Frontal cortex (tissue), 4 donors: ENCODE measurements at places on chromosomes 3 and 15. TPM values are rescaled to one million over a fixed set of nuclear protein-coding genes. Genes with fewer than 3 reads are reported as not detected.

GRCh38 chr3:33115024-33115768 is 1.4 kb downstream of the CRTAP start:
- DNase-seq = peak; percentile 49

GRCh38 chr3:108822123-108822897 is at the start of gene TRAT1:
Gene TRAT1 (plus strand): TSS chr3:108822786. CDS start chr3:108822928, 142 bp downstream.
- no peak for DNase-seq

The SKOR1 gene
- total RNA-seq = 0.41 TPM

DNA sequence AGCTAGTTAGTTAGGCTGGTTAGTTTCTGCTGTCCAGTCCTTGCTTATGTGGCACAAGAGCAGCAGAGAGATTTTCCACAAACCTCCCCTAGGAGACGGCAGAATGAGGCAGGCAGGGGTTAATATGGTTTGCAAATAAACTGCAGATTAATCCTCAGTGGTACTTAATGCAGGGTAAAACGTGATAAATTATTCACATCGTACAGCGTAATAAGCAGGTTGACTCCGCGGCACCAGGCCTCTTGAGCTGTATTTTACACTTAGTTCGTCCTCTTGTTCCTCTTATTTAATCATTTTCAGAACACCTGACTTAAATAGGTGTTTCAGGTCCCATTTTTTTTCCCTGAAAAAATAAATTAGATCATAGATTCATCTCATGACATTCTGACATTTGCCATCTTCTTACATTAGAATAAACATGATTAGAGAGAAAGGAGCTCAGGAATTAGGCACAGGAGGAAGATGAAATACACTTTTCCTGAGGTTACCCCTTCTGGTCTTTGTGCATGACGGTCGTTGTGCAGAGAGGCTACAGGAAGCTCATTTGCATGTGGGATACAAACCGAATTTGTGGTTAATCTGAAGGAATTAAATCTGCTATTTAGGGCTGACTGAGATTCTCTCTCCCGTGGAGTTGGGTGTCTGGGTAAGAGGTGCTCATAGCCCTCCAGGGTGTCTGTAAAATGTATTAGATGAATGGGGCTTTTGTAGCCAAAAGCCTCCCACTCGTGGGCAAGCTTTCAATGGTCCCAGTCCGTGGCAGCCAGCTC is 27.1 kb upstream of the VPS8 start:
- no peak for DNase-seq

The GALNT15 gene
- 2.0 TPM for total RNA-seq

DNA sequence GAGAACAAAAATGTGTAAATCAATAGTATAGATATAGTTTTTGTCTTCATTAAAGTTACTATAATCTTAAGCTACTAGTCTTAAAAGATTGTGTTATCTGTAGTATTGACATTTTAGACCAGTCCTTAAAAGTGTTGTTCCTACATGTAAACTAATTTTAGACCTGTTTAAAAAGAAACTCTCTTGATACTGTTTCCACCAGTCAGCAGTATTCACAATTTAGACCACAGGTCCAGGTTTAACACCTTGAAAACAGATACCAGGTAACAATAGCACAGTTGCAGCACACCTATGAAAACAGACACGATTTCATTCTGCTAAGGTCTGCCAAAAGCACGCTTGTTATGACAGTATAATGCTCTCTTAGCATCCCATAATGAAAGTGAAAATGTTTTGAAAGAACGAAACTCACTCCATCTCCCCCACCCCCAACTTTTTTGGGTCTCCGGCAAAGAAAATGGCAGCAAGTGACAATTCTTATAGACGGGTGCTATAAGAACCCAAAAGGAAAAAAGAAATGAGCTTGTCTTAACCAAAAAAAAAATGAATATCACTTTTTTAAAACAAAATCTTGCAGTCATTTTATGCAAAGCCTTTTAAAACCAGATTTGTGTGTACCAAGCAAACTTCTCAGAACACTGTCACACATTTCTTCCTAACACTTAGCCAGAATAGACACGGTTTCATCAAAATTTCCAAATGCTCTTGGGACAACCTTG is 1.6 kb downstream of the EIF4E3 start:
- DNase-seq = no peak

- DNase-seq = no peak
Observed at GRCh38 chr15:41848631-41849030, 10.0 kb downstream of the PLA2G4B start.

DNA sequence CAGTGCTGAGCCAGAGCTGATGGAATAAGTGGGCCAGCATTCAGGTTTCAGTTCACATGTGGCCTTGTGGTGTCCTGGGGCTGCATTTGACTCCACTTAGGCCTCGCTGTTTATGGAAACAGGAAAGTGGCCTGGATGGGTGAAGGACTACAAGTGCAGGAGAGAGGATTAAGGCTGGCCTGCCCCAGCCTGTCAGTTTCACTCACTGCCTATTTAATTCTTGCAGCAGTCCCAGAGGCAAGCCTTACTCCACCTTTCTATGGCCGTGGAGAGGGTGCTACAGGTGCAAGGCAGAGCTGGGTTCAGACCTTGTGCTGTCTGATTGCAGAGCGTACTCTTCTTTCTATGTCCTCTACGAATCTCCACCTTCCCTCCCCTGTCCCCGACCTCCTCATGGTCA is 37.7 kb downstream of the ABHD17C start:
- DNase-seq = no peak

GRCh38 chr3:155634121-155634719 is 110.7 kb downstream of the PLCH1 start:
- DNase-seq = no peak

GRCh38 chr3:58596834-58597518 is 19.8 kb upstream of the FAM107A start:
- no peak for DNase-seq

DNA sequence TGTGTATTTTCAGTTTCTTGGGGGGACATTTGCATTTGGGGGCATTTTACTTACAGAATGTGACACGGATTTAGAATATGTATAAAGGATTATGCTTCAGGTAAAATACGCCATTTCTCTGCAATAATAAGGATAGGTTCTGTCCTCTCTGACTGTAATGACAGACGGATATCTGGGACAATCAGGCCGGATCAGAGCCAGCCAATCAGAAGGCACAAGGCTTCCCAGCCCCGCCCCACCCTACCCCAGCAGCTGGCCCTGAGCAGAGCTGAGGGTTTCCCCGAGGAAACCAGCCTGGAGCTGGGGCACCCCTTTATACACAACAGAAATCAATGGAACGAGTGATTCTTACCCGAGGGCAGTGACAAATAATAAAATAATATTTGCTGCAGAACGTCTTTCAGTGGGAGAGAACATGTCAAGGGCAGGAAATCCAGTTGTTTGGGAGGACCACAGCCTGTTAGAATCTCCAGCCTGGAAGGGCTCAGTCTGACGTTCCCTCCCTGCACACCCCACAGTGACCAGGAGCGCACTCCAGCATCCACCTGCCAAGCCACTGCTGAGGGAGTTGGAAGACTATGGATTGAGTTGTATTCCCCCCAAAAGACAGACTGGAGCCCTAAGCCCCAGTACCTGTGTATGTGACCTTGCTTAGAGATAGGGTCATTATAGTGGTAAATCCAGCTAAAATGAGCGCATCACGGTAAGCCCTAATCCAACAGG is 30.3 kb upstream of the SEC13 start:
- no peak for DNase-seq
